Midbrain (tissue), 1 donor: ENCODE measurements at places on chromosomes 7 and 10.

DNA sequence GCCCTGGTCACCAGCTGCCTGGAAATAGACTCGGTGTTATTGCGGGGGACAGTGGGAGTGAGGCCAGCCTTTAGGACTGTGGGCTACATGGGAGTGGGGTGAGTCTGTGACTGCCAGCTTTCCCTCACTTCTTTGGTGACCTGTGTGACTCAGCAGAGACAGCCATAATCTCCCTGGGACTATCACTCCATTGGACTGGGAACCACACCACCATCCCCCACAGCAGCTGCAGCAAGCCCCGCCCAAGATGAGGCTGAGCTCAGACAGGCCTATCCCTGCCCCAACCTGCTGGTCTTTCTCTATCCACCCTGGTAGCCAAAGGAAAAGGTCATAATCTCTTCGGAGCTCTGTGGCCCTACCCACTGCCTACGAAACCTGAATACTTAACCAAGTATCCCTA lies 263.2 kb downstream of the FZD1 start:
- DNase-seq, result no peak

DNA sequence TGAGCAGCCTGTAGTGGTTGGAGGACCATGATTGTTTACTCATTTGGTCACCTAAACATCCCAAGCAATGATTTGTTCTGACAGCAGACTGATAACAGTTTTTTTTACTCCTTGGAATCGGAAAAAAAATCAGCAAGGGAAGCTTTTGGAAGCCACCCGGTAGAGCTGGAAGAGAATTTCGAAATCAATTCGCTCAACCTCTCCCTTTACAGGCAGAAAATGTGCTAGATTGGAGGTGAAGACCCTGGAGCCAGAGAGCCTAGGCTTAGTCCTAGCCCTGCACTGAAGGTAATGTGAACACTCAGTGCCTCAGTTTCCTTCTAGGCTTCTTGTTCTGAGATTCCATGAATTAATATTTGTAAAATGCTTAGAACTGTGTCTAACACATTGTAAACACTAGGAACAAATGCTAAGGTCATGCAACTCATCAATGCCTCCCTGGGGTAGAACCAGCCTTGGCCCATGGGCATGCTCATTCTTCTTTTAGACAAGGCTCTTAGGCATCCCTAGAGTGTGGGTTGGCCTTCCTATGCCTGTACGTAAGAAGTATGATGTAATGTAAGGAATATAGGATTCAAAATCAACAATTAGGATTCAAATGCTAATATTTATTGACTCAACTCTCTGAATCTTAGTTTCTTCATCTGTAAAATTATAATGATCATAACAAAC lies 52.7 kb downstream of the MET start:
- no peak for DNase-seq

DNA sequence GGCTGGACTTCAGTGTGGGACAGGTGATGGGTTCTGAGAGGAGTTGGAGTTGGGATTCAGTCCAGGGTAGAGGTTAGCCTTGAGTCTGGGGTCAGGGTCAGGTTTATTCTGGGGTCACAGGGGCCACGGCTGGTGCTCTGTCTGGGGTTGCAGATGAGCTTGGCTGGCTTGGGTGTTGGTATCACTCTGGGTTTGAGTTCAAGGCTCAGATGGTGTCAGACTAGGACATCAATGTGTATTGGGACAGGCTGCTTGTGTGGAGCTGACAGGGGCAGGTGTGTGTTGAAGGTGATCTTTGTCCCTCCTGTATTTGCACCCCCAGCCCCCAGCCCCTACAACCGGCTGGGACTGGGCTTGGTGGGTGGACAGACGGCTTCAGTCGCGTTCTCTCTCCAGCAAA lies 26.8 kb downstream of the TMEM270 start:
- no peak for DNase-seq

DNA sequence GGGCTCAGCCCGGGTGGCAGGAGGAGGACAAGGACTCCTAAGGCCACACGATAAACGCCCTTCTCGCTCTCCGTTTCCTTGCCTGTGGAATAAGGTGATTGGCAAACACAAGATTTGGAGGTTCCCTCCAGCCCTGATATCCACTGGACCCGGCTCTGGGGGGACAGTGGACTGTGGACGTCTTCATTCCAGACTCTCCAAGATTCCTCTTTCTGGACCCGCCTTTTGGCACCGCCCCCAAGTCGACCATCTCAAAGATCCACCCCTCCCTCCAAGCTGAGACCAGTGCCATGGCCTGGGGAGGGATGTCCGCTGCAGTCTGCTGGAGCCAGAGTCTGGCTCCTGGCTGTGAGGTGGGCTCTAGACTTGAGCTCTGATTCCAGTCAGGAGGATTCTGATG lies 23.6 kb downstream of the ZNF783 start:
- DNase-seq, result no peak

DNA sequence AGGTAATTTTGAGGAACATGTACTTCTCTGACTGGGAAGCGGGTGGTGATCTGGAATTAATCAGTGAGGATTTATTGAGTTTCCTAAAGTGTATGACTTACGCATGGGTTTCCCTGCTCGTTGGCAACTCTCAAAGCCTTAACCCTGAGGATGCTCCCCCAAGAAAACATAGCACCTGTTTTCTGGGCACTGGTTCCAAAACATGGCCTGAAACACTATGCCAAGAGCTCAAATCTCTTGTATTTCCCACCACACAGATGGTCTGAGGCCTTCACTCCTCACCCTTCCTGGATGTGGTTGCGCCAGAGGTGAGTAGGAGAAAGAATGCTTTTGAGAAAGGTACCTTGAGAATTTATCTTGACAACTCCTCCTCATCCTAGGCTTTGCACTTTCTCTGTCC lies 250.4 kb downstream of the FZD1 start:
- DNase-seq, result no peak

GRCh38 chr7:100118388-100119071 lies 628 bp downstream of the TAF6 start:
- no peak for DNase-seq

GRCh38 chr7:142352543-142352942 lies 94.7 kb upstream of the PRSS58 start:
- no peak for DNase-seq

- DNase-seq, result no peak
These were observed 87.1 kb downstream of the TEX36 start for GRCh38 chr10:125595911-125596310.

GRCh38 chr10:69272624-69273023 lies 5.7 kb upstream of the HK1 start:
- no peak for DNase-seq

GRCh38 chr7:105244594-105244993 lies 144.1 kb downstream of the SRPK2 start:
- DNase-seq, result no peak

- DNase-seq, result no peak
These were observed 116.0 kb downstream of the NPTX2 start for GRCh38 chr7:98733036-98733435.
